ENCODE measurements at places on chromosomes 6 and 20.
A peak's percentile ranks its signal among the peaks of the same experiment; 100 is the strongest.

- DNase-seq = no peak
Observed at GRCh38 chr20:14664101-14664500, 326.7 kb upstream of the FLRT3 start.

DNA sequence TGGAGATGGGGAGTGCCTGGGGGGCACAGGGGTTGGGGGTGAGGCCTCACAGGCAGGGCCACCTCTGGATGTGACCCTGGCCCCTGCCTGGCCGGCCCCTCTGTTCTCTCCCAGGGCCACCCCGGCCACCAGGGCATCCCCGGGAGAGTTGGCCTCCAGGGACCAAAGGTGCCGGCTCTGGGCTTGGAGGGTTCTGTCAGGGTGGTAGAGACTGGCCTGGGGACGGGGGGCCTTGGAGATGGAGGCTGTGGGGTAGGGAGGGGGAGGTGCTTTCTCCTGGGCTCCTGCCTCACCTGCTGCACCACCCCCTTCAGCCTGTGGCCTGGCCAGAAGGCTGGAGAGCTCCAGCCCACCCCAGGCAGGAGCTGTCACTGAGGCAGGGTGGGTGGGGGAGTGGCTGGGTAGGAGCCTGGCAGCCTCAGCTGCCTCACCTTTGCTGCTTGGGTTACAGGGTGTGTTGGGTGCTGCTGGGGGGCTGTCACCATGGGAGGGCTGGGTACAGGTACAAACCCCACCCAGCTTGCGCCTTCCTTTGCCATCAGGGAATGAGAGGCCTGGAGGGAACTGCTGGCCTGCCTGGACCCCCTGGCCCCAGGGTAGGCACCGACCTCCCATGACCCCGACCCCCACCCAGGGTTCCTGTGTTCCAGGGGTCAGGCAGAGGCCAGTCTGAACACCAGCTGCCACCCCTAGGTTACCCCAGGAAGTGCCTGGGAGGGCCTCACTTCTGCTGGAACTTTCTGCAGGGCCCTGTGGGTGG is 32.7 kb downstream of the COL20A1 start:
- DNase-seq = no peak

- no peak for DNase-seq
Observed at GRCh38 chr6:158803733-158804143, 15.4 kb downstream of the EZR start.

DNA sequence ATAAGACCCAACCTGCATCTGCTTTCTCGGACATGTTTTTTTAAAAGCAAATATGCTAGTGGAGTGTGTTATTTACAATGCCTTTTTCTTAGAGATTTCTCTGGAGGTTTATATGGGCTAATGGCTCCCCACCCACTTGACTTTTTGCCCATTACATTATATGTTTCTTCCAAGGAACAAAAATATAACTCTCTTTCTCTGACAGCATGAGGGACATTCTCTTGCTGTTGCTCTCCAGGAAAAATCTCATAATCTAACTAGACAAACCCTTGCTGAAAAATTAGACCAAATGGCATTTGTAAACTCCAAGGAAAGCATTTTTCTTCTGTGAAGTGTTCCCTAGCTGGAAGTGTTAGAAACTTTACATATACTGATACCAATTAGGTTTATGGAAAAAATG is 213.7 kb downstream of the PRL start:
- DNase-seq = no peak

DNA sequence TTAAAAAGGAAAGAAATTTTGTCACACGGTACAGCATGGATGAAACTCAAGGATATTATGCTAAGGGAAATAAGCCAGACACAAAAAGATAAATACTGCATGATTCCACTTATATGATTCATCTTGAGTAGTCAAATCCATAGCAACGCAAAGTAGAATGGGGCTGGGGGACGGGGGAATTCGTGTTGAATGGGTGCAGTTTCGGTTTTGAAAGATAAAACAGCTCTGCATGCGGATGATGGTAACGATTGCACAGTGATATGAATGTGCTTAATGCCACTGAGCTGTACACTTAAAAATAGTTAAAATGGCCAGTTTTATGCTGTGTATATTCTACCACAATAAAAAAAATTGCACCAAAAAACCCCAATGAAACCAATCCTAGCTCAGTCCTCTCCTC is 52.9 kb upstream of the SIRPA start:
- DNase-seq = no peak

- peak; percentile 67 for DNase-seq
Observed at GRCh38 chr6:56278171-56278591, 30.8 kb upstream of the COL21A1 start.

GRCh38 chr20:21505161-21505809 is 8.6 kb downstream of the NKX2-2 start:
- DNase-seq = peak; percentile 90

DNA sequence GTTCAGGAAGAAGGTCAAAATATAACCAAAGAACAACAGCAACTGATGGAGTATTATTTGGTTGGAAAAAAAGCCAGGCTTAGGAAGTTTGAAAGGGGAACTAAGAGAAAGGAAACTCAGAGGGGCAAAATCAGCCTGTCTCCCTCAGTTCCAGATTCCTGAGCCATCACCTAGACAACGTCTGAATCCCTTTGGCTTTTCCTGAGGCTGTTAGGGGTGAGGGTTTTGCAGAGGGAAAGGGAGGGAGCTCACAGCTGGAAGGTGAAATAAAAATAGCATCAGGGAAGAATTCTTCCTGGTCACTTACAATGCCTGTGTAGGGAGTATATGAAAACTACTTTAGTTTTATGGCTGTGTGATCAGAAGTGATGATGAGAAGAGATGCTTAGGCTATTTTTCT is 100.5 kb downstream of the SOBP start:
- DNase-seq = no peak

GRCh38 chr6:148213366-148213765 is 129.3 kb upstream of the SASH1 start:
- no peak for DNase-seq

Data from retina (tissue), 1 donor.